ENCODE measurements at places on chromosomes 5 and 9. TPM values are rescaled to one million over a fixed set of nuclear protein-coding genes. Genes with fewer than 3 reads are reported as not detected.

Gene RLN1
- total RNA-seq: 0.43 TPM

Gene DRD1
- not detected for total RNA-seq

GRCh38 chr9:81411961-81412360, 277.4 kb downstream of the TLE1 start:
- DNase-seq: no peak

DNA sequence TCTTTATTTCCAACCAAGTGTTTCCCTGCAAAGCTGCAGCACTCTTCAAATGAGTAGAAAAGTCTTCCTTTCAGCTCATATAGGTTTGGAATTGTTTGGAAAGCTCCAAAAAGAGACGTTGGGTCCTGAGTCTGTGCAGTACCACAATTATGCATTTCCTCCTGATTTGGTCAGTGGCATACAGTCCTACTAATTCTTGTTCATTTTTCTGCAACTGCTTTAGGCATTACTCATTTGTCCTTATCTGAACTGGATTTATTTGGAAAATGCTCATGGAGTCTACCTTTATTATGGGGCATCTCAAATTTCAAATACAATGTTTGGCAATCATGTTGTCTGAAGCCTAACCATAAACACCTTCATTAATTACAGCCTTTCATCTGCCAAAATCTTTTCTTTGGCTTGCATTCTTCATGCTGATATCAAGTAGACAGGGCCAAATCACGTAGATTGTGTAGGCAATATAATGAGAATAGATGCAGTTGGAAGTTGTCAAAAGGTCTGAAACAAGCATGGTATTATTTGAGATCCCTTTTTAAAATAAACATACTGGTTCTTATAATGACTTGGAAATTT, 232.8 kb downstream of the TLE1 start:
- DNase-seq: no peak

- DNase-seq: peak; percentile 51
Observed at GRCh38 chr5:40428126-40428525, 251.6 kb upstream of the PTGER4 start.

Gene NANS
- total RNA-seq: 30.7 TPM

Gene ESM1
- total RNA-seq: 1.2 TPM

Gene CATSPER3
- total RNA-seq: 0.55 TPM

All from natural killer cell (primary cell).